ENCODE measurements at places on chromosomes 3 and 15. TPM values are rescaled to one million over a fixed set of nuclear protein-coding genes. Genes with fewer than 3 reads are reported as not detected.

GRCh38 chr3:162165346-162165745, 668.7 kb downstream of the OTOL1 start:
- DNase-seq = no peak

DNA sequence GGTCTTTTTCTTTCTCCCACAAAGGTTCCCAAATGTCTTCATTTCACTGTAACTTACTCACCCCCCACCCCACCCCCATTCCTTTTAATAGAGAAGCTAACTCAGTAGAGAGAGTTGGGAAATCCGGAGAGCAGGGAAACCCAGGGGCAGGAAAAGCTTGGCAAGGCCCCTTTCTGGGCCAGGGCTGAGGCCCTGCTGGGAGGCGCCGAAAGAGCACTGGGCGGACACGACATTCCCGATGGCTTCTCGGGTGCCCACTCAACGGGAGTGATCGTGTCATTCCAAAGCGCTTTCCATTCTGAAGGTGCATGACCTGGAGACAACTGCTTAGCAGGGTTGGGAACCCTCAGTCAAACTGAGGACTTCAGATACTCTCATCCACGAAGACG, 1.6 kb upstream of the DALRD3 start:
- DNase-seq = no peak

- DNase-seq = no peak
Observed at GRCh38 chr3:127203024-127203423, 10.1 kb downstream of the PRR23E start.

Gene GOLGA6A
- 0.39 TPM for total RNA-seq

Gene ST3GAL6
- total RNA-seq = 10.6 TPM
